ENCODE measurements at places on chromosomes 6 and 20.
A peak's percentile ranks its signal among the peaks of the same experiment; 100 is the strongest.

DNA sequence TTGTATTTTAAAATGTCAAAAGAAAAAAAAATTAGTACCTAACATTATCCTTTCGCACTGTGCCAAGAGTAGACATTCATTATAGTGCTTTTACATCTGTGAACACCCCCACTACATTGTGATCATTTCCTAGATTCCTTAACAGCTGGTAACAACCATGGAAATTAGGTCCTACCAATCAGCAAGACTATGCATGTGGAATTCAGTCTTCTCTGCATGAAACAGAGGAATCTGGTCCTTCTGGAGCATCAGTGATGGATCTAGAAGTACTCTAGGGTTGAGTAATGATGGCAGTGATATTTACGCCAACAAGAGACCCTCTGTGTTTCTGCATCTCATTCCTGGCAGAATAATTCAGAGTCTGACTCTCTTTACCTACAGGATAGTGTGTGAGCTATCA, 9.4 kb downstream of the OR12D1 start:
- no peak for DNase-seq

- DNase-seq: no peak
Observed at GRCh38 chr6:17291778-17292177, 10.6 kb downstream of the RBM24 start.

GRCh38 chr20:13183005-13183404, 38.1 kb upstream of the ISM1 start:
- no peak for DNase-seq

GRCh38 chr20:47359530-47360296, 3.2 kb upstream of the ZMYND8 start:
- DNase-seq: no peak

- no peak for DNase-seq
Observed at GRCh38 chr20:58718729-58719128, 26.1 kb downstream of the NPEPL1 start.

- no peak for DNase-seq
Observed at GRCh38 chr6:87289571-87289970, 32.8 kb upstream of the SMIM8 start.

- DNase-seq: no peak
Observed at GRCh38 chr6:35668096-35668495, 20.6 kb downstream of the FKBP5 start.

GRCh38 chr6:5435449-5435848, 174.1 kb downstream of the FARS2 start:
- peak; percentile 30 for DNase-seq

GRCh38 chr20:19850198-19850533, 92.1 kb downstream of the RIN2 start:
- no peak for DNase-seq

DNA sequence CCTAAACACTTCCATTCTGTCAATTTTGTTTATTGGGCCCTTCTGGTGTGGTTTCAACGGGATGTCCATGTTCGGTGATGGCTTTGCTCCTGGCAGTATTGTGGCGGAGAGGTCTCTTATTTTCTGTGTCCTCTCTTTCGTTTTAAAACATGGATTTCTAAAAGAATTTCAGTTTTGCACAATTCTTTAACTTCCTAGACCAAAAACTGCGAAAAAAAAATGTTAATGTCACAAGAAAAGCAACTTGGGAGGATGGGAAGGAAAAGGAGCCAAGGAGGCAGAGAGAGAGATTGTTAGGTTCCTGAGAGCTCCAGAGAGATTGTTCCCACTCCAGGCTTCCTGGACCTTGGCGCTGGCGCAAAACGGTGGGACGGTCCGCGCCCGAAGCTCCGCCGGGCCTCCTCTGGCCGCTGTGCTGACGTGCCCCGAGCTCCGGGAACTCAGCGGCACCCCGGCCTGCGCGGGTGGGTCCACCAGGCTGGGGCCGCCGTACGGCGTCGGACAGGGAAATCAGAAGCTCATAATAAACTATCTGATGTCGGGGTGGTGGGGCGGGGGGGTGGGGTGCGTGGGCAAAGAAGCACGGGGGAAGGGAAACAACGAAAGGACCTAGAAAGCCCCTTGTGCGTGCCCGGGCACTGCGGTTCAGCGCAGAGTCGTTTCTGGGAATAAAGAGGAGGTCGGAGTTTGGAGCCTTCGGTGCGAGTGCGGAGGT, 951 bp upstream of the OLIG3 start:
- DNase-seq: no peak

GRCh38 chr6:83352424-83353061, 78.3 kb downstream of the ME1 start:
- DNase-seq: peak; percentile 4

DNA sequence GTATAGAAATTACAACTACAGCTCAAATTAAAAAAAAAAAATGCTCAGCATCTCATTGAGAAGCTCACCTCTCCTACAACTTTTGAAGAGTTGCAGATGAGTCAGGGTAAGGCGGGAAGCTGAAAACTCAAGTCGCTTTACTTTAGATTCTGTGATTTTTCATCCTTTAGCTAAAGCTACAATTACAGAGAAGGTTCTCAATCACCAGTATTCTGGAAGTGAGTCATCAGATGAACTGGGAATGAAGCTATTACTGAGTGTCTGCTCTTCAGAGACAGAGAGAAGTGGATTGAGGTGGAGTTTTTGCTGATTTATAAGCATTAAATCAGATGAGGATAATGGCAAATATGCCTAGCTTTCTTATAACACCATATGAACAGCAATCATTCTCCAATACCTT, 91.9 kb downstream of the TFAP2A start:
- peak; percentile 26 for DNase-seq

GRCh38 chr20:45850926-45851325, 6.3 kb downstream of the ACOT8 start:
- DNase-seq: no peak

GRCh38 chr20:53578492-53579222, 15.0 kb downstream of the ZNF217 start:
- DNase-seq: peak; percentile 36

- DNase-seq: peak; percentile 50
Observed at GRCh38 chr6:2764610-2765165, 505 bp upstream of the WRNIP1 start.

GRCh38 chr6:96394727-96395126, 126.9 kb upstream of the UFL1 start:
- no peak for DNase-seq

- no peak for DNase-seq
Observed at GRCh38 chr6:14147891-14148290, 30.3 kb downstream of the CD83 start.

GRCh38 chr20:3171391-3172125, 1.8 kb downstream of the LZTS3 start:
- DNase-seq: no peak

- DNase-seq: no peak
Observed at GRCh38 chr6:16204653-16205376, 33.6 kb upstream of the GMPR start.

GRCh38 chr6:27280540-27281000, 31.5 kb downstream of the POM121L2 start:
- DNase-seq: no peak

- no peak for DNase-seq
Observed at GRCh38 chr20:37342231-37343177, 3.4 kb upstream of the SRC start.

DNA sequence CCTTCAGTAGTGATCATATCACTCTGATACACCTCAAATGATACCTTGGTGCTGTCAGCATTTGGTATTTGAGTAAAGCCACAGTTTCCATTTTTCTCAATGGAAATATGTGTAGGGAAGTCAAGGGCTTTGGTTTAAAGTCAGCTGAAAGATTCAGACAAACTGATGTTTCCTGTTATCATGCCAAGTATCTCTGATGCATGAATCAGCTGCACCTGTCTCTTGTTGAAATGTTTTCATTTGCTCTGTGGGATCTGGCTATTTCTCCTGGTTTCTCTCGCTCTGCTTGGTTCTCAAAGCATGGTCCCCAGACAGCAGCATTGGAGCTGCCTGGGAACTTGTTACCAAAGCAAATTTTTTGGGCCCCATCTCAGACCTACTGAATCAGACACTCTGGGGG, 23.5 kb downstream of the ZFP64 start:
- DNase-seq: no peak

DNA sequence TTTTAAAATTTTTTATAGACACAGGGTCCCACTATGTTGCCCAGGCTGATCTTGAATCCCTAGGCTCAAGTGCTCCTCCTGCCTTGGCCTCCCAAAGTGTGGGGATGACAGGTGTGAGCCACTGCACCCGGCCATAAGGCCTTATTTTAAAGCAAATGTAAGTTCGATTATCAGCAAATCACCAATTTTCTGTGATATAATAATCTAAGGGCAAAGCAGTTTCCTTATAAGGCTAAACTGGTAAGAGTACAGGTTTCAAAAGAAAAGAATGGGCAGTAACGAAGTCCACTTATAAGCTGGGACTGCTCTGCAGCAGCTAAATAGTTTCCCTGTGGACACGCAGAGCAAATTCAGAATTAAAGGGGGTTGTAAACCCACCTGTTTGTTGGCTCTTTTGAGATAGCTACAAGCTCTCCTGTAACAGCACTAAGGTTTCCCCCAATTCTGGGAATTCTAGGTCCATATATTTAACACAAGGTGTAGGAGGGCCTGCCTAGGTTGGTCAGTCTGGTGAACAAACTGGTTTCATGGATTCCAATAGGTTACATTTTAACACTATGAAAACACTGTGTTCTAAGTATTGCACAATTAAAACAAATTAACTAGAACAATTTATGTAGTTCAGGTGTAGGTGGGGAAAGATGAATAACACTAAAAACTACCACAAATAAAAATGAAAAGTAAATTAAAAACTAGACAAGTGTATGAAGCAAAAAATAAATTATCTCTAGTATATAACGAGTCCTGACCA, 26.3 kb downstream of the LHFPL5 start:
- no peak for DNase-seq

DNA sequence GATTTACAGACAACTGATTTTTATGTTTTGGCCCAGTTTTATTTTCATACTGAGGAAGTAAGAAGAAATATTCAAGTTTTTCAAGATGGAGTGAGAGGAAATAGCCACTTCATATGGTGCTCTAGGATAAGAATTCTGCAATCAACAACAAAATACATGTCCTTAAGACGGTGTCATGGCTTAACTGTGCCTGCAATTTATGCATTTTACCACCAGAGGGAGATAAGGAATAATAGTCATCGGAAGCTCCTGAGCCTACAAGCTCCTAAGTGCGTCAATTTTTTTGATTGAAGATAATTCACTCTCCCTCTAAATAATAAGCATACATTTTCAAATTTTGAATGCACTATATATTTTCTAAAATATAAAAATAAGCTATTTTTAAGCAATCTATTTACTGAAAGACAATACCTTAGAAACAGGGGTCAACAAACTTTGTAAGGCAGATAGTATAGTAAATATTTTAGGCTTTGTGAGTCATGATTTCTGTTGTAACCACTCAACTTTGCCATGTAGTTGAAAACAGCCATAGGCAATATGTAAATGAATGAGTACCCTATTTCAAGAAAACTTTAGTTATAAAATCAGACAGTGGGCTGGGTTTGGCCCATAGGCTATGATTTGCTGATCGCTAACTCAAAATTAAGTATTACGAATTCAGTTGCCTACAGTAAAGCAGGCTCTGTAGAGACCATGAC, 230.9 kb upstream of the DTNBP1 start:
- no peak for DNase-seq

DNA sequence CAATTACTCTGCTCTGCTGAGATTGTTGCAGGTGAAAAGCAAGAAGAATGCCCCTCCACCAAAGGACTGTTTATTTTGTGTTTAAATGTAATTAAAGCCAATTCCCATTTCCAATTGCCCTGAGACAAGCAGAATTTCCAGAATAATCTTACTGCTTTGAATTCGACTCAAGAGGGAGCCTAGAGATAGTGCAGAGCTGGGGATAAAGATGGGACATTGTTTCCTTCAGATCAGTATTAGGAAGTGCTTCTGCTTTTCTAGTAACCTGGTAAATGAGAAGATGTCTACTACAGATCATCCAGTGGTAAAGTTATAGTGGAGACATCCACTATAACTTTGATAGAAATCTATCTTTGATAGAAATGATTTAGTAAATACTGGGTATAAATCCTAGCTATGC, 326.9 kb downstream of the UBE3D start:
- no peak for DNase-seq

GRCh38 chr6:168709390-168709789, 268.4 kb downstream of the SMOC2 start:
- no peak for DNase-seq

GRCh38 chr6:37174515-37175331, 4.8 kb downstream of the PIM1 start:
- no peak for DNase-seq

DNA sequence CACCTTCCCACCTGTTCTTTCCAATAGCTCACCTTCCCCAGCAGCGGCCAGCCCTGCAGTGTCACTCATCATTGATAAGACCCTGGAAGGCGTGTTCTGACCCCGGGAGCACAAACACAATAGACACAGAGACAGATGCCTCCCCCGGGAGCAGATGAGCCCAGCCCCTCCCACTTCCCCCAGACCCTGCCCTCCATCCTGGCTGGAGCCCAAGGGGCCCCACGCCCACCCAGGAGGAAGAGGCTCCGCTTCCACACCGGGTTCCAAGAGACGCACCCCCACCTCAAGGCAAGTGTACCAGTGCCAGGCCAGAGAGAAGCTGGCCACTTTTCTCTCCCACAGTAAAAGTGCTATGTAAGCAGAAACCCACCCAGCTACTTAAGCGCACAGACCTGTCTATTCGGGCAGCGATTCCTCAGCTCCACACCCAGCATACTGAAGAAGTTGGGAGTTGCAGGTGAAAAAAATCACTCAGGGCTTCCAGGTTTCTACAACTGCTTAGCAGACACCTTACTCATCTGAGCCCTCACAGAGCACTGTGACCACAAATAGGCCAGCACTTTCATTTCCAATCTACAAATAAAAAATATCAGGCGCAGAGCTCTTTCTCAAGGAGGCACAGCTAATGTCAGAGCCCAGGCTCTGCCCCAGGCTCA, 93.4 kb upstream of the NXT1 start:
- peak; percentile 8 for DNase-seq

DNA sequence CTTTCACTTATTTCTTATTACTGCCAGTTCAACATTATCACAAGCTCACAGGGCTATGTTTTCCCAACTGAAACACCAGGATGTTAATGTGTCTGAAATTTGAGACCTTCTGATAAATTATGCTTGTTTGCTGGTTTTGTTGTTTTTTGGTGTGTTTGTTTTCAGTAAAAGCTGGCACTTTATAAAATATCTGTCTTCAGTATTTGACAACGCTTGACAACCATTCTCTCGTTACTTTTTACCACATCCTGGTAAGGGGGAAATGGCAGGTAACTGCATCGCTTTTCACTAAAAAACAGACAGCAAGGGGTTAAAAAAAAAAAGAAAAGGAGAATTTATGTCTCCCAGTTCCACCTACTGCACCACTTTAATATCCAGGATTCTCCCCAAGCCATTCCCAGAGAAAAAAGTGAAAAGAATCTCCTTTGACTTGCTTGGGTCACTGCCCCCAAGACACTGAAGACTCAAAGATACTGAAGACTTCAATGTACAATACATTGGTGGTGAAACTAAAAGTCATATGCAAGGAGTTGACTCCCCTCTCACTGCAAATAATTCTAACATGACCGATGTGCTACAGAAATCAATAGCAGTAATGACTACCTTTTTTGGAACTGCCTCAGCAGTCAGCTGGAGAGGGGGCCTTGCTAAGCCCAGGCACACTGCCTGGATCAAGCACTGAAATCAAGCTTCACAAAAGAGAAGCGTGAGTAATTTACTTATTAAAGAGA, 88.9 kb downstream of the HIVEP2 start:
- no peak for DNase-seq

Data from H54 (cell line).